ENCODE measurements at places on chromosomes 6 and 20.
A peak's percentile ranks its signal among the peaks of the same experiment; 100 is the strongest.

DNA sequence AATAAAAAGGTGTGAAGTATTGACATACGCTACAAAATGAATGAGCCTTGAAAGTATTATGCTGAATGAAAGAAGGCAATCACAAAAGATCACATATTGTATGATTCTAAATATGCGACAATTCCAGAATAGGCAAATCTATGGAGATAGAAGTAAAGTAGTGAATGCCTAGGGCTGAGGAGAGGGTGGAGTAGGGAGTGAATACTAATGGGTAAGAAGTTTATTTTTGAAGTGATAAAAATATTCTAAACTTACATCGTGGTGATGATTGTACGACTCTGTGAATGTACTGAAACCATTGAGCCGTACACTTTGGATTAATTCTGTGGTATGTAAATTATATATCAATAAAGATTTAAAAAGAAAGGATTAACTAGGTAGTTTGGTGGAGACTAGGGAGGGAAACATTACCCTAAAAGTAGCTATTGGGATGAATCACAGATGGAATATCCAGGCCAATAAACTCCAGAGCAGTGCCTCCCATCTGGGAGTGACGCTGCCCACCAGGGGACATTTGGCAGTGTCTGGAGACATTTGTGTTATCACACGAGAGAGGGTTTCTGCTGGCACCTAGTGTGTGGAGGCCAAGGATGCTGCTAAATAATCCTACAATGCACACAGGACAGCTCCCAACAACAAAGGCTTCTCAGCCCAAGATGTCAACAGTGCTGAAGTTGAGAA, 214.2 kb upstream of the PCSK2 start:
- peak; percentile 68 for DNase-seq

- no peak for DNase-seq
Measured at GRCh38 chr6:143772116-143773086, 70.7 kb upstream of the LTV1 start.

DNA sequence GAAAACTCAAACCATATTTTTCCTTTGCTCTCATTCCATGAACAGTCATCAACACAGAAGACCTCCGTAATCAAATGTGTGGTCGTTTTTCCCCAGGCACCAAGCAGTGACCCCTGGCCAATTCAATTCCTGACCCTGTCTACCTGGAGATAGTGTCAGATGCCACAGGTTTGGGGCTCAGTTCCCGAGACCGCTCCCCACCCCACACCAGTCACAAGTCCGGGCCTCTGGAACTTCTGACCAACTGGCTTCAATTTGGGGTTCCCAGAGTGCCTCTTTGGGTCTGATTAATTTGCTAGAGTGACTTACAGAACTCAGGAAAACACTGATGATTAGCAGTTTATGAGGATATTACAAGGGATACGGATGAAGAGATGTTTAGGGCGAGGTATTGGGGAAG, 6.0 kb downstream of the IGF2R start:
- DNase-seq, result no peak

GRCh38 chr20:50202677-50203076, 12.0 kb downstream of the CEBPB start:
- no peak for DNase-seq

- no peak for DNase-seq
Measured at GRCh38 chr20:63046841-63047240, 40.1 kb upstream of the BHLHE23 start.

- DNase-seq, result no peak
Measured at GRCh38 chr6:3549314-3549940, 92.6 kb upstream of the SLC22A23 start.

- DNase-seq, result no peak
Measured at GRCh38 chr20:63499338-63499969, 571 bp upstream of the EEF1A2 start.

GRCh38 chr6:122571888-122572287, 38.3 kb upstream of the PKIB start:
- DNase-seq, result no peak

GRCh38 chr20:59661621-59662020, 57.3 kb downstream of the PHACTR3 start:
- no peak for DNase-seq

GRCh38 chr6:168017629-168018028, 20.2 kb downstream of the KIF25 start:
- DNase-seq, result no peak

DNA sequence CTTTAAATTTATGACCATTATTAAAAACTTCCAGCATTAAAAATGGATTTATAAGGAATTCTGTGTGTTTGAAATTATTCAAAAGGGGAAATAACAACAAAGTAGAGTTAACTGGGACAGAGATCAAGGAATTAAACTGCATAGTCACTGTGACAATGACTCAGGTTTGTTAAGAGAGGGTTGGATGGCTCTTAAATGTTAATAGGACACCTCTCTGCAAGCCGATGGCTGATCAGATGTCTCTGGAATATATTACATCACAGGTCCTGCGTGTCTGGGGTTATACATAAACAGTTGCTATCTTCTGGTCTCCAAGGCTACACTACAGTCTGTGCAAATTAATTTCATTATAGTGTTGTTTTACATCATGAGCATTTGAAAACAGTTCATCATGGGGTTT, 574.3 kb downstream of the COL12A1 start:
- DNase-seq, result no peak

GRCh38 chr20:605237-605636, 4.9 kb downstream of the TCF15 start:
- DNase-seq, result no peak

- DNase-seq, result no peak
Measured at GRCh38 chr6:144879436-144879835, 594.3 kb downstream of the UTRN start.

- no peak for DNase-seq
Measured at GRCh38 chr20:62535282-62535811, 59.6 kb upstream of the GATA5 start.

GRCh38 chr6:166692723-166693302, 65.8 kb upstream of the RPS6KA2 start:
- DNase-seq, result no peak

DNA sequence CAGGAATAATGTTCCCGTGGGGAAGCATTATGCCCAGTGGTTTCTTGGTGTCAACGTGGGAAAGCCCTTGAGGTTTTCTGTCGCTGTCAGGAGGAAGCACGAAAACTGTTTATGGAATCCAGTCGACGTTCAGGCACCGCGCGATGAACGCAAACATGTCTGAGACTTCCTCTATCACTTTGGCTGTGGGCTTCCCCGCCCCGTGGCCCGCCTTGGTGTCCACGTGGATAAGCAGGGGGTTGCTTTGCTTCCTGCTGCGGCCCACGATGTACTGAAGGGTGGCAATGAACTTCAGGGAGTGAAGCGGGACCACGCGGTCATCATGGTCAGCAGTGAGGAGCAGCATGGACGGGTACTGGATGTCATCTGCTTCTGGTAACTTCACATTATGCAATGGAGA, 98.2 kb upstream of the POPDC3 start:
- no peak for DNase-seq

GRCh38 chr6:2839195-2839981, 2.3 kb downstream of the SERPINB1 start:
- DNase-seq, result no peak

GRCh38 chr20:41050361-41051008, 21.9 kb downstream of the TOP1 start:
- no peak for DNase-seq

GRCh38 chr20:10357061-10357708, 76.8 kb downstream of the MKKS start:
- DNase-seq, result no peak

DNA sequence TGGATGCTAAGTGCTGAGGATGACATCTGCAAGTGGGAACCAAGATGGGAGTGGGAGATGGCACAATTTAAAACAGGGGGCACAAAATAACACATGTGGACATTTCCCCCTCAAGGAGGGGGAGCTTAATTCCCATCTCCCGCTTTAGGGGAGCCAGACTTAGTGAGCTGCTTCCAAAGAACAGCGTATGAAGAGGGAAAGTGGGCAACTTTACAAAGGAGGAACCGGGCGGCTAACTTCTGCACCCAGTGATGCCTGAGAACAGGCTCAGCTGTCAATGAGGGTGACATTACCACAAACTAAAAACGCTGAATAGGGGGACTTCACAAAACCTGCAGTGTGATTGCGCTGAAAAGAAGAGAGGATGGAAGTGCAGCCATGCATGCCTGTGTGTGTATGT, 95.5 kb upstream of the NXT1 start:
- DNase-seq, result no peak

GRCh38 chr6:147418523-147418922, 90.0 kb upstream of the SAMD5 start:
- no peak for DNase-seq

DNA sequence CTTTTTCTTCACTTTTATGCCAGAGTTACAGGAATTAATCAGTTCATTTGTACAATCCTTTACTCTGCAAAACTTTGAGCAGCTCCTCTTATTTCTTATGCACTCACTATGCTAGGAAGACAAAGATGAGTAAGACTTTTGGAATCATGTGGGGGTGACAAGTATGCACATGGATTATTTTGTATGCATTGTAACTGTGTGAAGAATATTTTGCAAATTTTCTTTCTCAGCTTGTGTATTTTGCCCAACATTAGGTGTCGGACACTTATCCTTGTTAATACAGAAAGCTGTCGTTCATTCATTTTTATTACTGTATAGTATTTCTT, 88.6 kb downstream of the PPP1R14C start:
- DNase-seq, result no peak

- DNase-seq, result peak; percentile 58
Measured at GRCh38 chr20:59571551-59572314, 32.6 kb upstream of the PHACTR3 start.

DNA sequence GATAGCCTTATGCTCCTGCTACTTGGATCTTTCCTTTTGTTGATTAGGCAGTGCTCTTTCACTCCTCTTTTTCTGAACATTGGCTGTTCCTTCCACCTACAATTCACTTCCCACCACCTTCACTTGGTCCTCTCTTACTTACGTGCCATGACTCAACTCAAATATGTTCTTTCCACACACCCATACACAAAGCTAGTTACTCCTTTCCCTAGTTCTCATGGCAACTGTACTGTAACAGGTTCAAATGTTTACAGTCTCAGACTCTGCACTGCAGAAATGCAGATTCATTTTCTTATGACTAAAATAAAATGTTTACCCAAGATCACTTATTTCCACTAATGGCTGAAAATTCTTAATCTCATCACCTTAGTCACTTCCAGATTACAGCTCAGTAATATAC, 174.0 kb upstream of the TSHZ2 start:
- DNase-seq, result no peak

DNA sequence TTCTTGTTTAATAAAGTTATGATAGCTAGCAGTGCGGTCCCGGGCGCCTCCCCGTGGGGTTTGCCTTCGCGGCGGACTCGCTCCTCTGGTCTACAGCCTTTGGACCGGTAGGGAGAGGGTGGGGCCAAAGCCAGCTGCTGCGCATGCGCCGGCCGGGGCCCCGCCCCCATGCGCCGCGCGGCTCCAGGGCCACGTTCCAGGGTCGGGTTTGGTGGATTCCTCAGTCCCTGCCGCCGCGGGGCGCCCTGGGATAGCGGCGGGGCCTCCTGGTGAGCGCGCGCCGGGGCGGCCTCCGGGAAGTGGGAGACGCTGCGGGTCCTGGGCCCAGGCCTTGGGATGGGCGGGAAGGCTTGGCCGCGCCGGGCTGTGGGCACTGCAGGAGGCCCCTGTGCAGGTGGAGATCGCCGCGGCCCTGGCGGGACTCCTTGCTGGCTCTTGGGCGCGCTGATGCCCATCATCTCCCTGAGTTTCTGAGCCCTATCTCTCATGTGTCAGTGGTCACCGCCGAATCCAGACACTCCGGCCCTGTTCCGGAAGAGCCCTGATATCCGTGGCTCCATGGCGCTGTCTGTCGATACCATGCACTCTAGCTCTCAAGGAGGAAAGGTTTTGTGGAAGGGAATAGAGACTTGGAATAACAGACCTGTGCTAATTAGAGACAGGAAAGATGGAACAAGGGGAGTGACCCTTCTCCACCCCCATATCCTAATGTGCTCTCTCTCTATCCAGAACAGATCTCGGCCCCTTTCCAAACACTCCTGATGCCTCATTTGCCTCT, at the start of gene VARS2:
Gene VARS2 (plus strand): TSS at position 163 of the 778 bp plus-strand sequence. CDS start 599 bp downstream, at position 762.
- peak; percentile 66 for DNase-seq

Measured in NCI-H446 treated with DMSO at 0.1 percent for 48 hours (cell line).